ENCODE measurements at places on chromosomes 2 and 18.

DNA sequence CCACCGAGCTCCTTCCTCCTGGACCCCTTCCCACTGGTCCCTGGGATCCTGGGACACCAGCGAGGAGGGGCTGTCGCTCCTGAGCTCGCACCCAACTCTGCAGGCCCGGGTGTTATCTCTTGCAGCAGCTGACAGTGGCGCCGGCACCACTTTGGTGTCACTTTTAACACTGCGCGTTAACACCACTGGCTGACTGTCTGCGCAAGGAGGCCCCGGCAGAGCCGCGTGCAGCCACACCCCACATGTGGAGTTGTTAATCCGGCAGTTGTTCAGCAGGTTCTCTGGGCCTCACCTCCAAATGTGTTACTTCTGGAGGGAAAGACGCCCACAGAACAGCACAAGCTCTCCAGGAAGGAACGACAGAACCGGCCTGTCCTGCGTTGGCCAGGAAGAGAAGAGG lies 155.0 kb upstream of the GLI2 start:
- no peak for DNase-seq

- no peak for DNase-seq
These were observed 74.0 kb downstream of the ESCO1 start for GRCh38 chr18:21526463-21526862.

GRCh38 chr2:159971365-159972152 lies 90.9 kb downstream of the PLA2R1 start:
- DNase-seq: no peak

- no peak for DNase-seq
These were observed 33.1 kb upstream of the YPEL5 start for GRCh38 chr2:30113617-30114293.

- DNase-seq: no peak
These were observed 416.1 kb downstream of the ARHGAP15 start for GRCh38 chr2:143545059-143545948.

- no peak for DNase-seq
These were observed 5.3 kb upstream of the ITPRID2 start for GRCh38 chr2:181886192-181886591.

GRCh38 chr2:197201874-197202273 lies 108.7 kb downstream of the ANKRD44 start:
- DNase-seq: no peak

GRCh38 chr2:69143748-69144360 lies 130.9 kb downstream of the ANTXR1 start:
- DNase-seq: no peak

DNA sequence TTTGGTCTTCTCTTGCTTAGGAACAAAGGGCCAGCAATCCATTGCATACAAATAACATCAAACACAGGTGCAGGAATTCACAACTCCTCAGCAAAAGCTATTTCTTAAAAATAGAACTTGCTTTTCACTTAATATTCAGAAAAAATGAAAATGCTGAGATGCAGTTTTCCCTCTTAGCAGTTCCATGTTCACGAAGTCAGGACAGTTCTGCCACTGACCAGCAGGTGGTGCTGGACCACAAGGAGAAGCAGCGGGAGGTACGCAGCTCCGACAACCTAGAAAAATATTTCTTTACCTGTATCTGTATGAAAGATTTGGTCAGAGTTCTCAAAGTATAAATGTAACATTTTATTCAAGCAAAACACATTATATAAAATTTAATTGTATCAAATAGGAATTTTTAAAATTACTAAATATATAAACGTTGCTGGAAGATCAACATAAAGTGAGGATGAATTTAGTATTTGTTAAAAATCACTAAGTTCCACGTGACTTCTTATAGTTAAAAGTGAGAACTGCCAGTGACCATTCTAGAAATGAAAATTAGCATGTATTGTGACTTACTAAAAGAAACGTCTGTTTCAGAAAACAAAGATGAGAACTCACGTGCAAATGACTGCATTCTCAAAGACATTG lies 48.8 kb downstream of the ADNP2 start:
- peak; percentile 46 for DNase-seq

DNA sequence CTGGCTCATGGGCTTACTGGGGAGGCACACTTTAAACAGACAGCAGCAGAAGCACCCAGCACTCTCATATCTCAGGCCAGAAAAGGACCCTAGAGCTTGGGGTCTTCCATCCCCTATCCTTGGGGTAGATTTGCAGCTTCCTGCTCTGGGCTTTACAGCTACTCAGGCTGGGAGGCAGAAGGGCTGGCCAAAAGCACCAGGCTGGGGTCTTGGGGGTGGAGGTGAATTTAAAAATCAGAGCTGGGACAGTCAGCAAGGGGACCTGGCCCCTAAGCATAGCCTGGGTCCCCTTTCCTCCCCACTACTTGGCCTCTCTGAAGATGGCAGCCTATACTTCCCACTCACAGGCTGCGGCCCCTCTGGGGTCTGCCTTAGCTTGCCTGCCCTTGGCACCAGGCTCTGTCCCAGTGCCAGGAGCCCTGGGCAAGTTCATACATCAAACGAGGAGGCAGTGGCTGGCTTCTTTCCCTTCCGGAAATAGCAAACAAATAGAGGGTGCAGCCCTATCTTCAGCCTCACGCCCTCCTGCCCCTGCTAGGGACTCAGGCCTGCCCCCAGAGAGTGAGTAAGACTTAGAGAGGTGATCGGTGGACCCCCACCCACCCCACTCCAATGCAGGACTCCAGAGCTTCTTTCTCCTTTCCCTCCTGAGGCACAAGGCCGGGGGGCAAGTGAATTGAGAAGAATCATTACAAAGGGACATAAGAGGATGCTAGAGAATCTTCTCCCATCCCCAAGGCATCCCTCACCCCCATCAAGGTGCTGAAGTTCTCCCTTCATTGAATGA lies 26.0 kb upstream of the TNS1 start:
- peak; percentile 0 for DNase-seq

GRCh38 chr2:195238826-195239225 lies 418.2 kb upstream of the SLC39A10 start:
- DNase-seq: no peak

DNA sequence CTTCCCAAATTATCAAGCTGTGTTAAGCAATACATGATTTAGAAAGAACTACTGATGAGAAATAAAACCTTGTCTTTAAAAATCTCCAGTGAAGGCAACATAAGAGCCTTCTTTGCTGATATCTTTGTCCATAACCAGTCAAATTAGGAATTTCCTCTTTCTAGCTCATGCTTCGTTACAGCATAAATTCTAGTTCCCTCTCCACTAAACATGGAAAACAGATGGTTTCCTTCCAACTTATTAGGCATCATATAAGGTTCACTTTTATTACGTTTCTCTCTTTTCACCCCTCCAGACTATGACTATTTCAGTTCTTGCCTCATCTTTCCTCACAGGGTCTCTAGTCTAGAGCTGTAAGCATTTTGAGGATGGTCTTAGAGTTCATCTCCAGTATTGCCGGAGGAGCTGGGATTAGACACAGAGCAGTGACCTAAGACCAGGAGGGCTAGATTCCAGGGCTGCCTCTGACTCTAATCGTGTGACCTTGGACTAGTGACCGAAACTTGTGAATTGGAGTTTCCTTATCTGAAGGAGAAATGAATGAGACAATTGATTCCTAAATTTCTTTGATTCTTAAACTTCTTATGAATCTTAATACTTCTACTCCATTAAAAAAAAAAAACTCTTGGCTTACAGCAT lies 195.5 kb upstream of the APCDD1 start:
- DNase-seq: no peak

- DNase-seq: no peak
These were observed 56.8 kb downstream of the ASXL2 start for GRCh38 chr2:25821225-25822056.

DNA sequence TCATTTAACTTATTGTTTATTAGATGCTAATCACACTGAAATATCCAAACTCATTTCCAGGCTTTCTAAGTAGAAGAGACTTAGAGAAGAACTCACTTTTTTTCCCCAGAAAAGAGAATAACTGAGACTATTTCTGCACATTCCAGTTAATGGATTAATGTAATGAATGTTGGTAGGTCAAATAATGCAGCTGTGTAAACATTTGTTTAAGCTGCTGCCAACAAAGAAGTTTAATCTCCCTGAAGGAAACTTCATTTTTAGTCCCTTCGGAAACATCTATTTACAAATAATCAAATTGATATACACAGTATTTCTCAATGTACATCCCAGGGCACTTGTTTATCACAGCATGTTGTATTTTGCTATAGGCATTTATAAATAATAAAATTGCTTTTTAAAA lies 126.9 kb downstream of the KCNS3 start:
- DNase-seq: no peak

DNA sequence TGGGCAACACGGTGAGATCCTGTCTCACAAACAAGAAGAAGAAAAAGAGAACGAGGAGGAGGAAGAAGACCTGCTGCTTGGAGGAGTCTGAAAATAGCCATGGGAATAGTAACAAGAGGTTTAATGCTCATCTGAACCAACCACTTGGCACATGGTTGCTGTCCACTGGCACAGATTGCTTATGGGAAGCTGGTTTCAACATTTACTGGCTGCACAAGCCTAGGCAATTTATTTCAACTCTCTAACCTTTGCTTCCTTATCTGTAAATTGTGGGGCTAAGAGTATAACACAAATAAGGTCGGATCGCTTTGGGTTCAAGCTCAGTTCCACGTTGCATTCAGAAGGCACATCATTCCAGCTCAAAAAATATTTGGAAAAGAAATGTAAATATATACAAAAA lies 14.2 kb upstream of the RHOB start:
- DNase-seq: no peak

DNA sequence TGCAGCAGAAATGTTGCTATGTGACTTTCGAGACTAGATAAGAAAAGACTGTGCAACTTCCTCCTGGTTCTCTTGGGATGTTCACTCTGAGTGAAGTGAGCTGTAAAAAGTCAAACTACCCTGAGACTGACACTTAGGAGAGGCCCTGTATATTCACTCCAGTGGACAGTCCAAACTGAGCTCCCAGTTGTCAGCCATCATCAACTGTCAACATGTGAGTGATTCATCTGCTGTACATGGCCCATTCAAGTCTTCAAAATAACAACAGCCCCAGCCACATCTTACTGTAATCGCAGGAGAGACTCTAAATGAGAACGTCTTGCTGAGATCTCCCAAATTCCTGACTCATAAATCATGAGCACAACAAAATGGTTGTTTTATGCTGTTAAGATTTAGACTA lies 8.5 kb upstream of the UNC80 start:
- DNase-seq: no peak

DNA sequence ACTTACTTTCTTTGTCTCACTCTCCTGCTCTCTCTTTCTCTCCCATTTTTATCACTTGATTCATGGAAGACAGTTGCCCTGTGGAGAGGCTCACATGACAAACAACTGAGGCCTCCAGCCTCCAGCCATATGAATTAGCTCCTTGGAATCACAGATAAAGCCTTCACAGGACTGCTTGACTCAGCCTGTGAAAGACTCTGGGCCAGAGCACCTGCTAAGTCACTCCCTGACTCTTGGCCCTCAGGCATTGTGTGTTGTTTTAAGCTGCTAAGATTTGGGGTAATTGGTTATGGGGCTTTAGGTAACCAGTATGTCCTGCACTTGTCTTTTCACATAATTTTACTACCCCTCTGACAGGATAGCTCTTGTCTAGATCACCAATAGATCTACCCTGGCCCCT lies 334.9 kb downstream of the SOX11 start:
- DNase-seq: no peak

- DNase-seq: no peak
These were observed 114.2 kb downstream of the ZNF532 start for GRCh38 chr18:58978916-58979315.

DNA sequence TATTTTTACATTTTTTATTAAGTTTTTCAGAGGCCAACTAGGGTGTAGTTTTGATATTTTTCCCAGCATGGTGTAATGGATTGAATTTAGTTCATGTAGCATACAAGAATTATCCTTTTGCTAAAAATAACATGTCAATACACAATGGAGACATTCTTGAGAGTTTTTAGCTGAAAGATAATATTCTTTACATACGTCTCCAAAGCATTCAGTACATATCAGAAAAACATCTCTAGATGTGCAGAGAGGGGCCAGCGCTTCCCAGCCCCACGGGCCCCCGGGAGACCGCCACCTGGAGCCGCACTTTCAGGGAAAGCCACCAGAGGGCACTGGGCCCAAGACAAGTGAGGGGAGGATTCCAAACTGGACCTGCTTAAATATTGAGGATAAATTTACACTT lies 499.4 kb downstream of the GALR1 start:
- DNase-seq: no peak

GRCh38 chr18:12748671-12749070 lies 45.8 kb downstream of the PSMG2 start:
- no peak for DNase-seq

All from stimulated activated naive B cell treated with anti-CD40 and anti-IgM and Interleukin-4, amounts not matched to agents 10 μg/mL and 1 μg/mL and 100 μg/mL, for 72 hours (primary cell).